ENCODE measurements at places on chromosomes 12 and 14.
A peak's percentile ranks its signal among the peaks of the same experiment; 100 is the strongest.

DNA sequence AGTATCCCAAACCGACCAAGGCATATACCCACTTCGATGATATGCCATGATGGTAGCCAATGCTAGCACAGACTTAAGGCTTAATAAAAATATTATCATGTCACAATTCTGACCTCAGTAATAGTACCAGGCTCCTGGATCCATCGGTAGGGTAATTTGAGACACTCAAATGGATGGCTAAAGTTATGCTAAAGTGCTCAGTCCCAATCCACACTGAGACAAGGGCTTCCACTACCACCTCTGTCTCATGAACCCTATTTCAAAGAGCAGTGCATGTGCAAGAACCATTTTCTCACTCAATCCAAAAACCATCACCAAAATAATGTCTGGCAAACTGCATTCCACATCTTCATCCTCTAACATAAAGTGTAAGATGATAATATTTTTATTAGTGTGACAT is 122.4 kb upstream of the KRR1 start:
- no peak for DNase-seq

GRCh38 chr14:82854131-82854530 is 1320.5 kb upstream of the SEL1L start:
- peak; percentile 22 for DNase-seq

- no peak for DNase-seq
Observed at GRCh38 chr12:24861766-24862540, 86.9 kb downstream of the BCAT1 start.

GRCh38 chr12:4117386-4118016 is 156.1 kb upstream of the CCND2 start:
- no peak for DNase-seq

GRCh38 chr12:30622509-30622908 is 73.2 kb downstream of the IPO8 start:
- DNase-seq, result no peak

DNA sequence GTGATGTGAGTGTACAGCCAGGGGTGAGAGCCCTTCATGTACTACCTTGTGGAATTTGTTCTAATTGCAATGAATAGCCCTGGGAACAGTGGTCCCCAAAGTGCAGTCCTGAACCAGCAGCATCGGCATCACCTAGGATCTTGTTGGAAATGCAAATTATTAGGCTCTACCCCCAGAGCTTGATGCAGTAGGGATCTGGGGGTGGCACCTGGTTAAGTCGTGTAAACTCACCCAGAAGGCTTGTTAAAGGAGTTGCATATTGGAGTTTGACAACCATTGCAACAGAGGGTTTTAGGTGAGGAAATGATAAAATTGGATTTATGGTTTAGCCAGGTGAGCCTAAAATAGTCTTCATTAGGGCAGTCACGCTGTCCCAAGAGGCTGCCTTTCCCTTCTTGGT is 73.2 kb downstream of the PLEKHG3 start:
- no peak for DNase-seq

GRCh38 chr12:33052141-33053051 is 155.8 kb upstream of the PKP2 start:
- DNase-seq, result no peak

- DNase-seq, result no peak
Observed at GRCh38 chr14:59634617-59635016, 58.0 kb upstream of the CCDC175 start.

DNA sequence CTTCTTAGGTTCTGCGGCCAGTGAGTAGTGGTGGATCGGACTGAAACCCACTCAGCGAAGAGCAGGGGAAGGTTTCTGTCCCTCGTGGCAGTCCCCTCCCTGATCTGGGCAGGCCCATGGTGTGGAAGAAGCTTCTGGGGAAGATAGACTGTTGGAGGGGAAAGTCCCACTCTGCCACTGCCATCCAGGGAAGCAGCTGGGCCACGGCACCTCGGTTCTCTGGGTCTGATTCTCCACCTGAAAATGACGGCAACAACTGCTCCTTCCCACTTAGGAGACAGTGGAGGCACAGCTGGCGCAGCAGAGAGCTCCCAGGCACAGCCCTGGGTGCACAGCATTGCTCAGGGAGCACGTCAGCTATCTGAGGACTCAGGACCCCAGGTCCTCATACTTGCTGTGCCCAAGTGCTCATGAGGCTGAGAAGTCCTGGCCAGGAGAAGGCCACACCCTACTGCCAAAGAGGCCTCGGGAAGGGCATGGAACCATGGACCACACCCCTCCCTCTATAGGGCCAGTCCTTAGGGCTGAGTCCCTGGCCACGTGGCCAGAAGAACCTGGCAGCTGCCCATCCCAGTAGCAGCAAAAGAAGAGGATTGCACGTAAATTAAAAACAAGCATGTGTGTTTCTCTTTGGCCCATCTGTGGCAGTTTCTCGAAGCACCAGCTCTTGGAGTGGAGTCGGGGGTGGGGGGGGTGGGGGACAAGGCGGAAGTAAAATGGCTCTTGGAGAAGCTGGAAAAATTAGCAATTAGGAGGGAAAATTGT is 85.3 kb upstream of the BCL11B start:
- no peak for DNase-seq

DNA sequence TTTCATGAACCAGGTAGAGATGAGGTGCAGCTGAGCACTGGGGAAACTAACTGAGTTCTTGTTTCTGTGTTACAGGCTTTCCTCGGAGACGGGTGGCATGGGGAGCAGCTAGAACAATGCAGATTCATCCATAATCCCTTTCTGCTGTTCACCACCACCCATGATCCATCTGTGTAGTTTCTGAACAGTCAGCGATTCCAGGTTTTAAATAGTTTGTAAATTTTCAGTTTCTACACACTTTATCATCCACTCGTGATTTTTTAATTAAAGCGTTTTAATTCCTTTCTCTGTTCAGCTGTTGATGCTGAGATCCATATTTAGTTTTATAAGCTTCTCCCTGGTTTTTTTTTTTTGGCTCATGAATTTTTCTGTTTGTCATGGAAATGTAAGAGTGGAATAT is 19.9 kb downstream of the MAP3K12 start:
- DNase-seq, result no peak

DNA sequence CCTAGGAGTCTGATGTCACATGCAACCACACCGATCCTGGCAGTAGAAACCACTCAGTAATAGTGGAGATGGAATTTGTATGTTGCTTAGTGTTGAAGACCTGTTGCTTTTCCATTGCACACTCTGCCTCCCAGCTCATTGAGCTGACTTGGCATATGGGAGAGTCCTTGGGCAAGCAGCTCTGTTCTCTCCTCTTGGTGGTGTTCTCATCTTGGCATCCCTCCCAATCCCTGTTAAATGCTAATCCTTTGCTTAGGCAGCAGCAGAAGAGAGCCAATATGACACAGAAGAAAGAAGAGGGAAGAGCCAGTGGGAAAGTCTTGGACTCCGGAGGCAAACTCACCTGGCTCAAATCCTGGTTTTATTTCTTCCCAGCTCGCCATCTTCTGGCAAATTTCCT is 178.0 kb upstream of the CAND1 start:
- peak; percentile 61 for DNase-seq

Measured in NCI-H524 (cell line).